Activated T-cell treated with anti-CD3 and anti-CD28 coated beads for 1 hour (primary cell): ENCODE measurements at places on chromosomes 5 and 9.

- DNase-seq: no peak
These were observed 27.6 kb upstream of the LHFPL2 start for GRCh38 chr5:78675956-78676730.

DNA sequence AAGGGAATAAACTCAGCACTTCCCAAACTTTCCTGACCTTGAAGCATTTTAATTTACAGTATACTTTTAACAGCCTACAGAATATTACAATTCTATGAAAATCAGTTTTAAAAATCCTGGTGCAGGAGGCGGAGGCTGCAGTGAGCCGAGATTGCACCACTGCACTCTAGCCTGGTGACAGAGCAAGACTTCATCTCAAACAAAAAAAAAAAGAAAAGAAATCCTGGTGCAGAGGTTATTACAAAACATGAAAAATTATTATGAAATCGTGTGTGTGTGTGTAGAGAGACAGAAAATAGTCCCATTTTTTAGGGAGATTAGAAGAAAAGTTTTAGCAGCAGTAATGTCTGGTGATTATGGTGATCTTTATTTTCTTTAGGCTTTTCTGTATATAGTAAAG lies 26.9 kb downstream of the GOLPH3 start:
- DNase-seq: no peak

DNA sequence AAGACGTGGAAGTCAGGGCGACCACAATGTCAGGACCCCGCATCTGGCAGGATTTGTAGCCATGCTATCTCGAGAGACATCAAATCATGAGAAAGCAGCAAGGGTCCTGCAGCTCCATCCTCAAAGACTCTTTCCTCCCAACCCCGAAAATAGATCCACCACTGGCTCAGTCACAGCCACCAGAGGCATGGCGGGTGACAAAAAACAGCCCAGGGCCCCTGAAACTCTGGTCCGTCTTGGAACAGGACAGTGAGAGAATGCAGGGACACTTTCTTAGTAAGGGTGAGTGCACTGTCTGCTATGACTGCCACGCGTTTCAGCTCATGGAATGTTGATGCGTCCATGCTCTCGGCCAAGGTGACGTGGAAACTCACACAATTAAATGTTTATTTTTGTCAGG lies 220.9 kb downstream of the IRX2 start:
- DNase-seq: no peak

- DNase-seq: no peak
These were observed 110.6 kb upstream of the ALDH1B1 start for GRCh38 chr9:38281917-38282316.

DNA sequence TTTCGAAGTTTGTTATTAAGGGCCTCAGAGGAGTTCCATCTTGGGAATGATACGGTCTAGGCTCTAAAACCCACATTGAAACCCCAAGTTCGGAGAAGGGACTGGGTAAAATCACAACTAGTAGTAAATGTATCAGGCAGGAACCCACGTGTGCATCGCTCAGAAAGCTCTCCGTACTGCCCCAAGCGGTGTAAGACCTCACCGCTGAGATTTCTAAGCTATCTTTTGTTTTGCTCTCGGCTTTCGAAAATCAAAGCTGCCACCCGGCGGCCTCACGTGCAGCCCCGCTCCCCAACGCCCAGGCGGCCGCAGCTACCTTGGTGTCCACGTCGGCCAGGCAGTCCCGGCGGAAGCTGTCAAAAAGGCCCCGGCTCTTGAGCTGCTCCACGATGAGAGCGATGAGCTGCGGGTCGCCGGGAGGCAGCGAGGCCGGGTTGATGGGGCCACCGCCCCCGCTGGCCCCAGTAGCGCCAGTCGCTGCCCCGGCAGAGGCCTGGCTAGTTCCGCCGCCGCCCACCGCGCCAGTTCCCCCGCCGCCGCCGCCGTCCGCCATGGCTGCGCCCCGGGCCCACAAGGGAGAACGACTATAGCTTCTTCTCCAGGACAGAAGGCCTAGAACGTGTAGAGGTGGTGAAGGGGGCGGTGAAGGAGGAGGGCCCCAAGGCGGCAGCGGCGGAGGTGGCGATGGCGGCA lies 420 bp downstream of the BOD1 start:
- peak; percentile 52 for DNase-seq

DNA sequence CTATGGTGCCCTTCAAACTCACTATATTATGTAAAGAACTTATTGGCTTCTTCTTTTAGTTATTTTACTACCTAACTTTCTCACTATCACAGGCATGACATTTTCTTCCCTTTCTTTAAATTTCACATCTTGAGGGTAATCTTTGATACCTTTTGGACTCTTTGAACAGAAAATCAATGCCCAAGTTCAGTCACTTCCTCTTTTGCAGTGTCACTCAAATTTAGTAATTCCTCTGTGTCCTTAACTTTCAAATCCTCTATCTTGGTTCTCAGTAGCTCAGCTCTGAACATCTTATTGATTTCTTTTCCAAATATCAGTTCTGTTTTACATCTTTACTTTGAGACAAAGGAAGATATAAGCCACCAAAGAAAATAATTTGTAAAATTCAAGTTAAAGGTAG lies 25.5 kb downstream of the CNTLN start:
- DNase-seq: no peak

GRCh38 chr9:96249746-96250145 lies 52.2 kb downstream of the HSD17B3 start:
- DNase-seq: no peak

DNA sequence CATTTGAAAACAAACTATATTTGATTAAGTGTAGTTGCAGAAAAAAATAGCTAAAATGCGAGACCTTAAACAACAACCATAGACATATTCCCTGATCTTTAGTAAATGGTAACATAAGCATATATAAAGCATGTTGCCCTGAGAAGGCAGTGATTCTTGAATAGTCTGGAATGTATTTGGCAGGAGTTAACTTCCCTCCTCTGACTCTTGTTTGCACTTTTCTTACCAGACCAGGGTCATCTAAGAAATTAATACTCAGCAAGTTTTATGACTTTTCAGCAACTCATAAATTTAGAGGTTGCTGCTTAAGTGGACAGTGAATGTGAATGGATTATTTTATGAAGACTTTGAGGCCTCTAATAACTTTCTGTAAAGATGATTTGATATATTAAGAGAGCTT lies 55.3 kb upstream of the NUDT12 start:
- no peak for DNase-seq
